ENCODE measurements at places on chromosomes 11 and 22.

DNA sequence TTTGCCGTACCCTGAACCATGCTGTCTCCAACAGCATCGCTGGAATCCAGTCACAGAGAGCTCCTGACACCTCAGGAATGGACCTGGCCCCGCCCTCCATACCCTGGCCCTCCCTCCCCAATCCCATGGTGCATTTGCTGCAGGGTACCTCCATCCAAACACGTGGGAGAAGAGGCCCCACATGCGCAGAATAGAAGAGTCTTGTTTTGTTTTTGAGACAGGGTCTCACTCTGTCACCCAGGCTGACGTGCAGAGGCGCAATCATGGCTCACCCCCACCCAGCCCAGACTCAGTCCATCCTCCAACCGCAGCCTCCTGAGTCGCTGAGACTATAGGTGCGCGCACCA is 2.3 kb upstream of the PNPLA2 start:
- no peak for DNase-seq

DNA sequence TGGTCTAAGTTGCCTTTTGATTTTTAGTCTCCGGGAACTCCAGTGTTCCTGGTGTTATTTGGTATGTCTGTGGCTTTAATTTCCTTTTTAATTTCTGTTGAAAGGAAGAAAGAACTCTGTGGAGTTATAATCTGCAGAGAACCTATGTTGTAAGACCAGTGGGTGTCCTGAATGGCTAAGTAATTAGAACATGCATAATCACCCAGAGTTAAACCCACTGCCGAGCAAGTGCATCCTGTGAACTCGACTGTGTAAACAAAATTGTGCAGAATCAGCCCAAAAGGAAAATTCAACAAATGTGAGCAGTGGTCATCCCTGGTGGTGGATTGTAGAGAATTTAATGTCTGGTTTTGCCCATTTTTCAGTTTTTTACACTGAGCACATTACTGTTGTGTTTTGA is 162.5 kb downstream of the COMMD9 start:
- no peak for DNase-seq

DNA sequence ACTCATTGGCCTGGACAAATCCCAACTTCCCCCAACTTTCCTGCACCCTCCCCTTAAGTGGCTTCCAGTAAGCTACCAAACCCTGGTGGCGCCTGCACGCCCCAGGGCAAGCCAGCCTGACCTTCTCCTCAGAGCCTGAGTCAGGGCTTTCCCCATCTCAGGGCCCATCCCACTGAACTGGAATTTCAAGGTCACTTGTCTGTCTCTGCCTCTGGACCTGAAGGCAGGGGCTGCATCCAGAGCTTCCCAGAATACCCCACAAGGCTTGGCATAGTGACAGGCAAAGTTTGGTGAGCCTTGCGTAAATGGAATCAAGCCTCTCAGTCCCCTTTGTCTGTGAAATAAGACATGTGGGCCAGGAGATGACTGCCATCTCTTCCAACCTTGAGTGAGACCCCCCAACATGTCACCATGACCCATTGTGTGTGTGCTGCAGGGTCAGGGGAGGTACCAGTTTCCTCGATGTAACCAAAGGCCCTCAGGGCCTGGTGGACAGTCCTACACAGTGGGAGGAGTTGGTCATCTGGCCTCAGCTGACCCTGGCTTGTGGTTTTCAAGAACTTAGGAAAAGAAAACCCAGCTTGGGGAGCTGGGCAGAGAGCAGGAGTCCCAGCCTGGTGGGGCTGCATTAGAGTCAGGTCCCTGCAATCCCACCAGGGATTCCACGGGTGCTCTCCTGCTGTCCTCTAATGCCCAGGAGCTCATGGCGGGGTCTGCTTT is 8.9 kb downstream of the ALX4 start:
- no peak for DNase-seq

DNA sequence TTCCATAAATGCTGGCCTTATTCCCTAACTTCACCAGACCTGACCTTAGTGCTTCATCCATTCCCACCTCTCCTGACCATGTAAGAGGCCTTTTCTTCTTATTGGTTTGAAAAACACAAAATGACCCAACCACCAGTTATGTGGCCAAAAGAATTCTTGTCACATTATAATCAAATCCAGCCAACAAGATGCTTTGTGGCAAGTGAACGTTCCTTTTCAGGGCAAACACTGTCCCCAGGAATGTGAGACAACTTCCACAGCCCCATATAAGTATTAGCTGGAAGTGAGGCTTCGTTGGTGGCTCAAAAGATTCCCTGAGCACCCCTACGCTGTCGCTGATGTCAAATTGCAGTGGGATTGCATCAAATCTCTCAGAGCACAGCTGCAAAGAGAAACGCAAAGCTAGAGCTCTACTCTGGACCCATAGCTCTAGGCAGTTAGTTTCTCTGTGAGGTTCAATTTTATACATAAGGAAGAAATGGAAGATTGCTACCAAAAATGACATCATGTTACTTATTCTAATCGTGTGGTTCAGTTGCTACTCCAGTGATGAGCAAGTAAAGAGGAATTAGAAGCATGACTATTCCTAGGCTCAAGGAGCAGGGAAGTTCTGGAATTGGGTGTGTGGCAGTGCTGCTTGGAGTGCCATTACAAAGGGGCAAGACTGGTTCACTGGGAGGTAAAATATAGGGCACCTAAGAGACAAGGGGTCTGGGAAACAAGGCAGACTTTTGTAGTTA is 26.1 kb downstream of the GLYATL1 start:
- DNase-seq = no peak

GRCh38 chr11:70437111-70437784 is 38.9 kb downstream of the CTTN start:
- DNase-seq = no peak

DNA sequence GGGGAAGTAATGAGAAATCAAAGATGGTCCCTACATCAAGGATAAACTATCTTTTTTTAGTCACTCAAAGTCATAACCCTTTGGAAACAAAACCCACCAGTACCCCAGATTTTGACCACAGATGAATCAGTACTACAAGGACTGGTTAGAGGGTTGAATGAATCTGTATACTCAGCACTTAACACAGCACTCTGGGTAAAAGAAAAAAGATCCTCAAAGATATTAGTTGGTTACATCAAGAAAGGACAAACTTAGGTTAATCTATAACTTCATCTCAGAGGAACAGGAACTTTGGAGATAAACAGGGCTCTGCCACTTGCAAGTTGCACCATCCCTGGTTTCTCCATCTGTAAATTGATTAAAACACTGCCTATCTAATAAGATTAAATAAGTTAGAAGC is 18.8 kb downstream of the SC5D start:
- no peak for DNase-seq

GRCh38 chr11:31424652-31425051 is 55.0 kb downstream of the DNAJC24 start:
- no peak for DNase-seq

- DNase-seq = no peak
Measured at GRCh38 chr11:70656252-70656651, 257.9 kb downstream of the CTTN start.

DNA sequence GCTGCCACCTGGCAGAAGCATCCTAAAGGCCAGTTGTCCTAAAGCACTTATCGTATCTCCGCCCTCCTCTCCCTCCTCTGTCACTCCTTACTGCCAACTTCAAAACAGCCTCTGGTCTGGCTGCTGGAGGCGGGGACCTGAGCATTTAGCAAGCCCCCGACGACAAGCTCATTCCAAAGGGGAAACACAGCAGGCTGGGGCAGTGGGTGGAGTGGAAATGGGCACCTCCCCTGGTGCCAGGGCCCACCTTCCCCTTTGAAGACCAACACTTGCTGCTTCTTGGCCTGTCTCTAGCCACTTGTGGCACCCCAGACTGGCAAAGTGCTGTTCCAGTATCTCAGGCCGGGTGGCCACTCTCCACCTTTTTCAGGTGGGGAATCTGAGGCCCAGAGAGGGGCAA is 3.6 kb downstream of the MAP3K11 start:
- no peak for DNase-seq

- DNase-seq = no peak
Measured at GRCh38 chr22:36985211-36985889, 33.9 kb downstream of the TST start.

GRCh38 chr11:126061707-126062678 is 673 bp downstream of the CDON start:
- DNase-seq = peak; percentile 86

DNA sequence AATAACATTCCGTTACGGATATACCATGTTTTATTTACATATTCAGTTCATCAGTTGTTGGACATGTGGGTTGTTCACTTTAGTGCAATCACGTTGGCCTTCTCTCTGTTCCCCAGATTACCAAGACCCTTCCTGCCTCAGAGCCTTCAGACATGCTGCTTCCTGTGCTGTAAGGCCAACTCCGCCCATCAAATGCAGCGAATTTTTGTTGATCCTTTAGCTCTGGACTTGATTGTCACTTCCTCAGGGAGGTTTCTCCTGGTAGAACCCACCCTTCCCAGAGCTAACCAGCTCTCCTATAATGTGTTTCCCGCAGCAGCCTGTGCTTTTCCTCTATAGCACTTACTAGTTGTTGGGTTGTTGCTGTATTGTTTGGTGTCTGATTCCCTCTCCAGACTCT is 39.4 kb downstream of the SWAP70 start:
- no peak for DNase-seq

GRCh38 chr11:33375688-33376311 is 118.6 kb downstream of the HIPK3 start:
- DNase-seq = no peak

DNA sequence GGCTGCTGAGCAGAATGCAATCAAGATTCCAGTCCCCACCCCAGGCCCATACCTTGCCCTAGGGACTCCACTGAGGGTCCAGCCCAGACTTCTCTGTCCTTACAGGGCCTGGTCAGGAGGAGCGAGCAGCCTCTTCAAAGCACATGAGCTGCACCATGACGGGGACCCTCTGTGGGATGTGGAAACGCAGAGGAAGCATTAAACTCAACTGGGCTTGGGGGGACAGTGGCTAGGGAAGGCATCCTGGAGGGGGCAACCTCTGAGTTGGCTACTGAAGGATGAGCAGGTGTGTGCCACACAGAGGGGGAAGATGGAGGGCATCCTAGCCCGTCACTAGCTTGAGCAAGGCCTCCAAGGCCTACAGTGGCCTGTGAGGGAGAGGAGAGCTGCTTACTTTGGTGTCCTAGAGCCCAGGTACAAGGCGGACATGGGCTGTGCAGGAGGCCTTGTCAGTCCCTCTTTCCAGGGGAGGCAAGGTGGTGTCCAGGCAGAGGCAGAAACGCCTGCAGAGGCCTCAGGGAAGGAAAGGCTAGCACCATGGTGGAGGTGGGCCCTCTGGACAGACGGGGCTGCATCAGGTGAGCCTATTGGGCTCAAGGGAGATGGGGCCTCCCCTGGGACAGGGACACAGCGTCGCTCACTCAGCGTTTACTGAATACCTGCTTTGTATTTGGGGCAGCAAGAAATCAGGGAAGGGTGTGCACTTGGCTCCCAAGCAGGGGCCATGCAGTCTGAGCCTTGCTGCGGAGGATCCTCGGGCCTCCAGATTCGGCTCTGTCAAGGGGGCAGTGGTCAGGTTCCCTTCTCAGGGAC is 14.3 kb downstream of the TTC38 start:
- DNase-seq = no peak

DNA sequence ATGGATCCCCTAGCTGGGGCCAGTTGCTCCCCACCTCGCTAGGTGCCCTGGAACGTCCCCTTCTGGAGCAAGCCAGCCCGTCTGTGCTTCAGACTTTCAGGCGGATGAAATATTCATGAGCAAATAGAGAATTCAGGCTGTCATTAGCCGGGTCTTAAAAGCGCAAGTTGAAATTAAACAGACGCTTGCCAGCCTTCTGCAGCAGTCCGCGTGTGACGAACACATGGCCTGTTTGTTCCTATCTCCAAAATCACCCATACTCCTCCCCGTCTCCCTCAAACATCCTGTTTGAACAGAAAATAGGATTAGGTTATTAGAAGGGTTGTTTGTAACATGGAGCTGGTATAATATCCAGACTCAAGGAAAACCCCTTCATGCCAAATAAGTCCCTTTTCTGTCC is 38.7 kb downstream of the MYO18B start:
- no peak for DNase-seq

GRCh38 chr11:14001597-14001996 is 39.1 kb downstream of the SPON1 start:
- DNase-seq = no peak
